ENCODE measurements at places on chromosomes 16 and 17.

DNA sequence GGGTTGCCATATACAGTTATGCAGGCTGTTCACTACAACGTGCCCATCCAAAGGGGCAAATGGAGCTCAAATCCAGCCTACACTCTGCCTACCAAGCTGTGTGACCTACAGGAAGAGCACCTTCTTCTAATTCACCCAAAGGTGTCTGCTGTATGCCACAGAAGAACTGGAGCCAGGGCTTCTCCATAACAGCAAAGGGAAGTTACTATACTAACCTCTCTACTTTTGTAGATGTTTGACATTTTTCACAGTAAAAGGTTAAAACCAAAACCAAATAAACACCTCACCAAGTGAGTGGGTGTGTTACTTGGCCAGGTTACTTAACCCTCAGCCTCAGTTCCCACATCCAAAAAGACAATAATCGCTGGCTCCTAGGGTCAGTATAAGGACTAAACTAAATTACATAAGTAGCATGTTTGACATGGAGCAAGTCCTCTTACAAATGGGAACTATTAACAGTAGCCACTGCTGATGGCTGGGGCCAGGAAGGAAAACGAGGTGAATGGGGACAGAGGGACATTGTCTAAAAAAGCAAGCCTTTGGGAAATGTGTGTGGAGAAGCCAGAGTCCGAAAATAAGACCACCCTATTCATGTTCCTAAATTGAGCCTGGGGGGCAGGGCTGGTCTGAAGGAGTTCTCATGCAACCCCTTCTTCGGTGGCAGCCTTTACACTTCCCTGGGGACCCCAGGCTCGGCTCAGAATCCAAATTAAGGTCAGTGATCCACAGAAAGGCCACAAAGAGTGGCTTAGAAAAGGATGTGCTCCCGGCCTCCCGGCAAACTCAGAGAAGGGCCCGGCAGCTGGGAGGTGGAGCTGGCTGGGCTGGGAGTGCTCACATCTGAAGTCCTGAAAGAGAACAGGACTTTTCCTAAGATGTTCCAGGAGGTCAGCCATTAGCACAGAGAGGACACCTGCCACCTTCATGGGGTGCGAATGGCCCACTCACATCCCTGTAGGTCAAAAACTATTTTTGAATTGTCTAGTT is 13.5 kb downstream of the CUEDC1 start:
- DNase-seq = no peak

DNA sequence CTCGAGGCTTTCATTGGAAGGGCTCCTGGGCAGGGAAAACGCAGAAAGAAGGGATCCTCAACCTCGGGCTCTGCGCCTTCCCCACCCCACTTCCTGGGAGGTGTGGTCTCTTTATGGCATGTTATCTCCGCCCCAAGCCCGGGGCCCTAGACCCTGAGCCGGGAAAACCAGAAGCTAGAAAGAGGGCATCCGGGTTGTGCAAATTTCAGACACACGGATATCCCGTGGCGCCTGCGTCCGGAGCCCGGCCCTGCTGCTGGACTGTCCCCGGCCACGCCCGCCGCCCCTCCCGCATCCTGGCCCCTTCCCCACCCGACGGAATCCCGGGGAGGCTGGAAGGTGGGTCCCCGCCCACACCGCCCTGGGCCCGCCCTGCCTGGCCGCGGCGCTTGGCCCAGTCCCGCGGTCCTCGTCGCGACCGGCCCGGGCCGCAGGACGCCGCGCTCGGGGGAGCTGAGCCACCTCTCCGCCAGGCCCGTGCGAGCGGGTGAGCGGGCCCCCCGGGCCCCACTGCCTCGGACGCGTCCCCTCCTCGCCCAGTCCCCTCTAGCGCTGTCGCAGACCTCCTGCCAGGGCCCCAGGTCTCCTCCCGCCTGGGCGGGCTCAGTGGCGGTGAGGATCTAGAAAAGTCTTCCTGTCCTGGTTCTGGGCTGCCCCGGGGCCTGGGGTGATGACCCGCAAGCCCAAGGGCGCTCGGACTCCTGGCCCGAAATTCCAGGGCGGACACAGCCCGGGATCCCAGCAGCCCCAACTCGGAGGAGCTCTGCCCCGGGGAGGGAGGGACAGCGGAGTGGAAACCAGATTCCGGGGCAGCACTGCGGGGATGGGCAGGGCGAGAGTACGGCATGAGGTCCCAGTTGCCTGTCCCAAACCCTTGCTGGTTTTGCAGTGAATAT is at the start of gene SLC16A5:
Gene SLC16A5 (plus strand): TSS at position 397 of the 896 bp plus-strand sequence. CDS start 5,683 bp downstream, outside the sequence.
- DNase-seq = no peak

GRCh38 chr17:64171041-64171440 is 41.1 kb upstream of the ERN1 start:
- no peak for DNase-seq

DNA sequence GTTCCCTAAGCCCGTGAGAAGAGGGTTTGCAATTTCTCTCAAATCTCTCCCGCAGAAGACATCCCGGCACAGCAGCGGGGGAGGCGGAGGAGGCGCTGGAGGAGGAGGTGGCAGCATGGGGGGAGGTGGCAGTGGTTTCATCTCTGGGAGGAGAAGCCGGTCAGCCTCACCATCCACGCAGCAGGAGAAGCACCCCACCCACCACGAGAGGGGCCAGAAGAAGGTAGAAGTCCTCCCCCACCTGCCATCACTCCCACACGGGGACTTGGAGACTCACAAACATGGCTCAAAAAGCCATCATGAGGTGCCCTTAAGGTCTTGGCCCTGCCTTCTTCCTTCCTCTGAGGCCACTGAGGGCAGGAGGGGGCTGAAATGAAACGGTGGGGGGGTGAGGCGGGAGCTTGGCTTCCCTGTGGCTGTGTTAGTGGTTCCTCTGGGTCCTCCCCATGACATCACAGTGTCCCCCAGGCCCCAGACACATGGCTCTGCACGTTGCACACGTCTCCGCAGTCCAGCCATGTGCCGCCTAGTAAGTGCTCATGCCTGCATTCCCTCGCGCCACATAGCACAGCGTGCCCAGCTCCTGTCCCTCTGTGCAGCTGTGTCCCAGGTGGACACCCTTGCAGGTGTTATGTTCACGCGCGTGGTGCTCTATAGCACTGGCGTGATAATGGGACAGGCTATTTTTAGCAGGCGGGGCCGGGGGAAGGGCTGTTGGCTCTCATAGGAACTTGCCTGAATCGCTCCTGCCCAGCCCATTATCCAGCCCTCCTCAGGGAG is 6.9 kb downstream of the MLLT6 start:
- no peak for DNase-seq

DNA sequence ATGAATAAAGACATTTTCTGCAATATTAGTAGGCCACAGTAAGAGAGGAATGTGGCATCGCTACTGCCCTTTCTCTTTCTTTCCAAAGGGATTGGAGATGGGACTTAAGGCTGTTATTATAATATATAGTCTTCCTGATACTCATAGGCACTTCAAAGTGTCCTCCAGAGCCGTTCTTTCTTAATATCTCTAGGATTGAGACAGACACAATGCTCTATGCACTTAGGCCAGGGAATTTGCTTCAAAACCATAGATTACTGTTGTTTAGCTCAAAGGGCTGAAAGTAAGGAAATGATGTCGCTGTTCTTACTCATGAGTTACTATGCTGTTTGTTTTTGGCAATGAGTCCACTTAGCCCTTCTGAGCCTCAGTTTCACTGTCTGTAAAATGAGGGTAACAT is 590.5 kb downstream of the CDH11 start:
- DNase-seq = no peak

DNA sequence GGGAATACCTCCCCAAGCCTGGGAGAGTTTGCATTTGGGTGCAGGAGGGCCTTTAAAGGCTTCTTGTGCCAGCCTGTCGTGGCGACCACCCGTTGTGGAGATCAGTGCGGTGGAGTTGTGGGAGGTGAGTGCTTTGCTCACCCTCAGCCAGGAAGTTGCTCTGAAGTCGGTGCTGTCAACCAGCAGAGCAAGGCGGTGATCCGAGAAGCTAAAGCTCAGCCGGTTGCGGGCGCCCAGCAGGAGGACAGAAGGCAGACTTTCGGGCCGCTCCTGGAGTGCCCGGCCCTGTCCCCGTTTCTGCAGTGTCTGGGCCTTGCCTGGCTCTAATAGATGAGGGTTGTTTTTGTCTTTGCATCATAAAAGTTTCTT is 1.4 kb downstream of the UBE2I start:
- no peak for DNase-seq

DNA sequence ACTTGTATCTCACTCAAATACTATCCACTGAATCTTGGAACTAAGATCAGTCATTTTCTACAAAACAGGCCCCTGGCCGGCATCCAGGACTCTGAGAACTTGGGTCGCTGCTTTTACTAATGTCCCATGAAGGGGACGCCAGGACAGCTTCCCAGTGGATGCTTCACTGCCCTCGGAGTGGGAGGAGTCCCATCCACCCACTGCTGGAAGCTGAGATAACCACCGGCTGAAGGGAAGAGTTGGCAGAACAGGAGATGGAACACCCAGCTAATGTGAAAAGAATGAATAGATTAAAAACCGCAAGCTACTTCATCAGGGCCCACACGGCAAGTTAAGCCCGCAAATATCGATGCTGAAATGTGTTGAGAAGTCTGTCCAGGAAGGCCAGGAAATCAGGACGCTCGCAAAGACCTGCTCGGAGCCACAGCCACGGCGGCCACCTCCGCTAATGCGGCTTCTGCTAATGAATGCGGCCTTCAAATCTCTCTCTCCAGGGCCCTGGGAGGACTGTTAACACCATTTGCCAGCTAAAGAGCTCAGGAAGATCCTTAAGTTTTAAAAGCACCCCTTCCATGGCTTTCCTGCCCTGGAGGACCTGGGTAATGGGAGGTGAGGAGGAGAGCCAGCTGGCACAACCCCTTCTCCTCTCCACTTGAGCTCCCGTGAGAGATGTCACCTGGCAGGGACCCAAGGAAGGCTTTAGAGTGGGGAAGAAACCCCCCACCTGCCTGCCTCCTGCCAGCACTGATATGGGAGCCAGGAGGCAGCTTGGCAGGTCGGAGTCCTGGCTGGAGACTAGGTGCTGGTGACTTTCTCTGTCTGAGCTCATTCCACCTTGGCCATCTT is 226.6 kb upstream of the RPL38 start:
- no peak for DNase-seq

Data from NCI-H1417 treated with DMSO at 0.1 percent for 48 hours (cell line).